HEK293T (cell line): ENCODE measurements at places on chromosomes 7 and 10.

GRCh38 chr7:98372993-98373392, 27.9 kb downstream of the BAIAP2L1 start:
- no peak for DNase-seq

DNA sequence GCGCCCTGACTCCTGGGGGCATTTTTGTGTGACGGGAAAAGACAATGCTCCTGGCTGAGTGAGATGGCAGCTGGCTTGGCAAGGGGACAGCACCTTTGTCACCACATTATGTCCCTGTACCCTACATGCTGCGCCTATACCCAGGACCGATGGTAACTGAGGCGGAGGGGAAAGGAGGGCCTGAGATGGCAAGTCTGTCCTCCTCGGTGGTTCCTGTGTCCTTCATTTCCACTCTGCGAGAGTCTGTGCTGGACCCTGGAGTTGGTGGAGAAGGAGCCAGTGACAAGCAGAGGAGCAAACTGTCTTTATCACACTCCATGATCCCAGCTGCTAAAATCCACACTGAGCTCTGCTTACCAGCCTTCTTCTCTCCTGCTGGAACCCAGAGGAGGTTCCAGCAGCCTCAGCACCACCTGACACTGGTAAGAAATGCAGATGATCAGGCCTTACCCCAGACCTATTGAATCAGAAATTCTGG, at the start of gene ARMS2:
Gene ARMS2, plus strand, starts transcription at position 51 of the 478 bp plus-strand sequence. Its CDS starts 75 bp downstream, at position 126.
- DNase-seq, result no peak

DNA sequence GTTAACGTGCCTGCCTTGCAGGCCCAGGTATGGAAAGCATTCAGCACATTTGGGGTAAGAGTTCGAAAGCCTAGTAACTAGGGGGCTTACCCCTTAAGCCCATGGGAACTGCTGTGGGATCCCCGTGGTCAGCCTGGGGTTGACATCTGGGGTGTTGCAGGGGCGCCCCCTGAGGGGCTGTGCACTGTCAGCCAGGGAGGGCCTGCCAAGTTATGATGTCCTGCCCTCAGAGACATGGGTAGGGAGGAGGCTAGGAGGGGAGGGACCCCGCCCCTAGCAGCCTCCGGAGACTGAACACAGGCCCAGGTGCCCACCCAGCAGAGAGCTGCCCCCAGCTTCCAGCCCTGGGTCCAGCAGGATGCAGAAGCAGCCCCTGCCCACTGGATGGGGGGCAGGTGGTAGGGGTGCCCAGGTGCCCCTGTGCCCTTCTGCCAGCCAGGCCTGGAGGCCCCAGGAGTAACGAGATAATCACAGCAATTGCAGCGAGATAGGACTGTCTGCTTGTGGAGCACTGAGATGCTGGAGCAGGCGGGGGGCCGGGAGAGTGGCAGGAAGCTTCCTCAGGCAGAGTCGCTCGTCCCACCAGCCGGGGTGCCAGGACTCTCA, 153.3 kb downstream of the UBE2H start:
- no peak for DNase-seq

DNA sequence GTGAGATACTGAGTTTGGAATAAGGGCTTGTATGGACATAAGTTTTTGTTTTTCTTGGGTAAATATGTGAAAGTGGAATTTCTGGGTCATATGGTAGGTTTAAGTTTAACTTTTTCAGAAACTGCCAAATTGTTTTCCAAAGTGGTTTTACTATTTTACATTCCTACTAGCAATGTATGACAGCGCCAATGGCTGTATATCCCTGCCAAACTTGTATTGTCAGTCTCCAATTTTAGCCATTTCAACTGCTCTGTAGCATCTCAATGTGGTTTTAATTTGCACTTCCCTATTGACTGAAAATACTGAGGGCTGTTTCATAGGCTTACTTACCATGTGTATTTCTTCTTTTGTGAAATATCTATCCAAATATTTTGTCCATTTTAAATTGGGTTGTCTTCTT, 90.5 kb upstream of the ZNF32 start:
- no peak for DNase-seq

DNA sequence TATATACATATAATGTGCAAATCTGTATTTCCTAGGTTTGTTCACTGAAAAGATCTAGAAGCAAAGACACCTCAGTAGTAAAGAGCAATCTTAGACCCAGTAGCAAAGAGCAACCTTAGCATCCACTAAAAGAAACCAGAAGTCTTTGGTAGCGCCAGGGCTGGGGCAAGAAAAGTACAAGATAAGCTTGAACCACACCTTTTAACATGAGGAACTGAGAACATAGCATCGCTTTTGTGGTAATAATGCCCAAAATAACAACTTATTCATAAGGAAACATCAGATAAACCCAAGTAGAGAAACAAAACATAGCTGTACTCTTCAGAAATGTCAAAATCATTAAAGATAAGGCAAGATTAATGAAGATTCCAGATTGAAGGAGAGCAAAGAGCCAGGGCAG, 173.4 kb downstream of the IMMP2L start:
- DNase-seq, result no peak

GRCh38 chr7:134593530-134594392, 44.9 kb downstream of the AKR1B15 start:
- DNase-seq, result no peak
